Nasal cavity respiratory epithelium epithelial cell of viscerocranial mucosa (primary cell): ENCODE measurements at places on chromosomes 3 and 15. TPM values are rescaled to one million over a fixed set of nuclear protein-coding genes. Genes with fewer than 3 reads are reported as not detected.

The FGF7 gene
- total RNA-seq, result under 0.01 and 0.07 TPM in 2 replicates

The CNTN3 gene
- total RNA-seq, result 0.68 and 1.6 TPM in 2 replicates

The STX19 gene
- 1.4 and 2.1 TPM in 2 replicates for total RNA-seq

The FOXL2 gene
- 0.68 and 1.1 TPM in 2 replicates for total RNA-seq

The ANKDD1A gene
- total RNA-seq, result 0.68 and 2.8 TPM in 2 replicates

The CP gene
- 9.7 TPM in 1 of 2 replicates, not detected in the other for total RNA-seq

The PIF1 gene
- 0.28 and 0.34 TPM in 2 replicates for total RNA-seq

The SMAD3 gene
- 5.5 and 49.5 TPM in 2 replicates for total RNA-seq

The RLBP1 gene
- total RNA-seq, result 0.28 TPM in 1 of 2 replicates, not detected in the other

The ALPK3 gene
- total RNA-seq, result under 0.01 and 0.85 TPM in 2 replicates
